ENCODE measurements at places on chromosomes 5 and 9. TPM values are rescaled to one million over a fixed set of nuclear protein-coding genes. Genes with fewer than 3 reads are reported as not detected.

DNA sequence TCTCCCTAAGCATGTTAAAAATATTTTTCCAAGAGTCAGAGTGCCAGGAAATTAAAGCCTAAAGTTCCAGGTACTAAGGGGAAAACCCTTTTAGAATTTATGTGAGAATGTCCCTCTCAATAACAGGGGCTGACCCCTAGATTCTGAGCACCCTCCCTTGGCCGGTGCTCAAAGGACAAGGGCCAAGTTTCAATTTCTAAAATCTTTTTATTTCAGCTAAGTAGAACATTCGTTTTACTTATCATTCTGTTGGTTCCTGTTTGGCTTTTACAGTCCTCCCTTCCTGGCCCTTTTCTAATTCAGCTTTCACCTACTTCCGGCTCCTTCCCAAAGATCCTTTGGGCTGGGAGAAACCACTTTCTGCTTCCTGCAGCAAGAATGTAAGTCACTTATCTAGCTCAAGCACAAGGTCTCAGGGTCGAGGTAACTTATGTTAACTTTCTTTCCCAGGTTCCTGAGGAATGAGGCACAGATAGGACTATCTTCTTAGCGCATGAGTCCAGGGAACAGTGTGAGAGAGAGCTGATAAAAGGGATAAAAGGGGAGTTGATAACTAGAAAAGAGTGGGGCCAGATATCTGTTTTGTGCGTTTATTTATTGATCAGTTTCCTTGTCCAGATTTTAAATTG lies 34.6 kb upstream of the F2RL2 start:
- DNase-seq = no peak
- no peak overlapping the region for H3K27ac ChIP-seq
- H3K36me3 ChIP-seq = no peaks in the 10 kb centered on the region
- H3K4me3 ChIP-seq = no peak overlapping the region
- H3K4me1 ChIP-seq = no peaks in the 10 kb centered on the region

DNA sequence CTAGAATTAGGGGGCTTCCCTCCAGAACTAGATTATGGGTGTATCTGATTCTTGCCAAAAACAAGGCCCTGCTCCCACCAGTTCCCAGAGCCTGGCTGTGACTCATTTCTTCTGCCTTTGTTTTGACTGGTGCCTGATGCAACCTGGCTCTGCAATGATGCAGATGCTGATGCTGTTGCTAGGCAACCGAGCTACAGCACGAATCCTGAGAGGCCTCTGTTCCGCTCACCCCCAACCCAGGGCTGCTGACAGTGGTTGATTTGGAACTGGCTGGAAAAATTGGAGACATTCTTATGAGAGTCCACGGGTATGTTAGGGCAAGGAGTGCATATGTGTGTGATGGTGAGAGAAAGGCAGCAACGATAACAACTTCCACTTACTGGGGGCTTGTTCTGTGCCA lies 100.3 kb downstream of the NSG2 start:
- no peak overlapping the region for H3K4me3 ChIP-seq
- no peaks in the 10 kb centered on the region for H3K36me3 ChIP-seq
- H3K27ac ChIP-seq = no peak overlapping the region
- no peaks in the 10 kb centered on the region for H3K4me1 ChIP-seq

DNA sequence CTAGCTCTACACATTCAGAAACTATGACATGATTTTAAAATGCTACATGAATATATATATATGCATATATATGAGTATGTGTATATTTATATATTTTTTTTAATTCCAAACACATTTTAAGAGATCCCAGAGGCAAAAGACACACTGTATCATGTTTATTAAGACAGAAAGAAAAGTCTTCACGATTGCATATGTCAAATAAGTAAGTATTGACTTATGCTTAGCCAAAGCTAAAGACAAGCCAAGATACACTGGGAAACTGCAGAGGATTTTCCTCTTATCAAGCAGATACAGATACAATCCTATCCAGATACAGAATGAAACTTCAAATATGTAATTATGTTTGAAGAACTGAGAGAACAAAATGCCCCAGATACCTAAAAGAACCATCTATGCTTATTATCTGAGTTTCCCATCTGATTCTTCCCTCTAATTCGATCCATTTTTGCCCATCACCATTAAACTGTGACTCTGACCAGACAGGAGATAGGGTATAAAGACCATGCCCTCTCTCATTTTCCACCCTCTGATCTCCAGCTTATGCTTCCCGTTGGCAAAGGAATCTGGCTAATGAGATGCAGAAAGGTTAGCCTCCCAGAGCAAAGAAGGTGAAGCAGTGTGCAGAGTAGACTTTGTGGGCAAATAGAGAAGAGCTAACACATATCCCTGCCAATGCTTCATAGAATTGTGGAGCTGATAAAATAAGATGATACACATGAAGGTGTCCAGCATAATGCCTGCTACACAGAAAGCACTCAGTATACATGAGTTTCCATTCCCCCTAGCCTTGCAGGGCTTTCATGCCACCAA lies 131.0 kb upstream of the TARS1 start:
- DNase-seq = no peak
- H3K4me1 ChIP-seq = peaks cover 8% of the 10 kb centered on the region
- no peaks in the 10 kb centered on the region for H3K36me3 ChIP-seq
- H3K4me3 ChIP-seq = no peak overlapping the region
- H3K27ac ChIP-seq = no peak overlapping the region
- H3K27me3 ChIP-seq = no peaks in the 10 kb centered on the region

- no peaks in the 10 kb centered on the region for H3K36me3 ChIP-seq
- H3K4me3 ChIP-seq = no peak overlapping the region
- H3K27me3 ChIP-seq = no peaks in the 10 kb centered on the region
- DNase-seq = no peak
- no peak overlapping the region for H3K27ac ChIP-seq
- H3K4me1 ChIP-seq = no peaks in the 10 kb centered on the region
Measured at GRCh38 chr9:127133739-127134167, 11.3 kb upstream of the ANGPTL2 start.

- no peaks in the 10 kb centered on the region for H3K36me3 ChIP-seq
- no peak overlapping the region for H3K4me3 ChIP-seq
- no peaks in the 10 kb centered on the region for H3K27me3 ChIP-seq
- no peaks in the 10 kb centered on the region for H3K4me1 ChIP-seq
- no peak overlapping the region for H3K27ac ChIP-seq
- DNase-seq = no peak
Measured at GRCh38 chr9:123718188-123718587, 211.7 kb downstream of the DENND1A start.

PJA2 gene
- total RNA-seq = 81.0 TPM

Data from Calu3 (cell line).